Hindlimb muscle (tissue), 1 donor: ENCODE measurements at places on chromosomes 13 and 19.
A peak's percentile ranks its signal among the peaks of the same experiment; 100 is the strongest.

GRCh38 chr13:76745261-76746200, 140.7 kb downstream of the KCTD12 start:
- no peak for DNase-seq

- DNase-seq: peak; percentile 58
Observed at GRCh38 chr13:89214185-89214584, 1543.0 kb downstream of the SLITRK5 start.

GRCh38 chr19:23969630-23970029, 54.9 kb downstream of the ZNF726 start:
- no peak for DNase-seq

DNA sequence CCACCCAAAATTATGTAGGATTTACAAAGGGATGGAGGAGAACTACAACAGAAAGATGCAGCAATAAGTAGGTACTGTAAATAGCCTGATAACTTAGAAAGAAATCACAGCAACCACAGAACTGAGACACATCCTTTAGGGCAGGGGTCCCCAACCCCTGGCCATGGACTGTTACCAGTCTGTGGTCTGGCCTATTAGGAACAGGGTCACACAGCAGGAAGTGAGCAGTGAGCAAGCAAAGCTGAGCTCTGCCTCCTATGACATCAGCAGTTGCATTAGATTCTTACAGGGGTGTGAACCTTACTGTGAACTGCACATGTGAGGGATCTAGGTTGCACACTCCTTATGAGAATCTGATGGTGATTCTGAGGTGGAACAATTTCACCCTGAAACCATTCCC, 997.6 kb downstream of the DIAPH3 start:
- DNase-seq: no peak

- DNase-seq: no peak
Observed at GRCh38 chr13:72875233-72875632, 93.3 kb downstream of the PIBF1 start.

GRCh38 chr19:34184880-34185491, 12.7 kb downstream of the LSM14A start:
- DNase-seq: no peak

DNA sequence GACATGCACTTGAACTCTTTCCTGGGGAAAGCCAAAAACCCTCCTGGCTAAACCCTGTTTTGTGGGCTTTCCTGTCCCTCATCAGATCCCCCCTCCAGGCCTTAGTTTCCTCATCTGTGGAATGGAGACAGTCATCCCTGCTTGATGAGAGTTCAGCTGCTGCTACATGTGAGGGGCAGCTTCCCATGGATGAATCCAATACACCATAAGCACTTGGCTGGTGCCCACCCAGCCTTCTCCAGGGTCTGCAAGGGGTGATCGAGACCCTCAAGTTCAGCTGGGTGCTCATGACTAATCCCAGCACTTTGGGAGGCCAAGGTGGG, 21.6 kb downstream of the IL12RB1 start:
- no peak for DNase-seq
